ENCODE measurements at places on chromosomes 11 and 22.
A peak's percentile ranks its signal among the peaks of the same experiment; 100 is the strongest.

- no peak for DNase-seq
These were observed 14.6 kb downstream of the GLB1L2 start for GRCh38 chr11:134346101-134346975.

DNA sequence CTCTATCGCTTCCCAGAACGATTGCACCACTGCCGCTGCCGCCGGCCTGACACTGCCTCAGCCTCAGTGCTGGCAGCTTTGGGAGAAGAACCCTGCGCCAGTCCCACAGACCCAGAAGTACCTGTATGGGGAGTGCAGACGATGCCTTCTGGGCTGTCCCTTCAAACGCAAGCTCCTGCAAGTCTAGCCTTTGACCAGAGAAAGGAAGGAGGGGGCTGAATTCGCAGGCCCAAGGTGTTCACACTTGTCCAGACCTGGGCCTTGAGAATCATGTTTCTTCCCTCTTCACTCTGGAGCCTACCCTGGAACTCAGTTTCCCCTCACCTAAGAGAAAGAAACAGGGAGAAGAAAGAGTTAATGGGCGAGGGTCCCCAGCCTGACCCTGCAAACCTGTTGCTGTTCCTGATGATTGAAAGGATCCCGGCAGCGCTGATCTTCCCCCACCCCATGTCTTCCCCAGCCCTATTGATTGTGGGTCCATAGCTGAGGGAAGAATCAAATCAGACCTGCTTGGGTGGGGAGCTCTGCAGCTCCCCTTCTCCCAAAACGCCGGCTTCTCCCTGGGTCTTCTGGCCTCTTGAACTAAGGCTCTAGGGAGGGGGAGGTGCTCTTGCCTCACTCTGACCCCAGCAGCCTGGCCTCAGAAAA lies 786 bp upstream of the MCAM start:
- DNase-seq, result no peak

DNA sequence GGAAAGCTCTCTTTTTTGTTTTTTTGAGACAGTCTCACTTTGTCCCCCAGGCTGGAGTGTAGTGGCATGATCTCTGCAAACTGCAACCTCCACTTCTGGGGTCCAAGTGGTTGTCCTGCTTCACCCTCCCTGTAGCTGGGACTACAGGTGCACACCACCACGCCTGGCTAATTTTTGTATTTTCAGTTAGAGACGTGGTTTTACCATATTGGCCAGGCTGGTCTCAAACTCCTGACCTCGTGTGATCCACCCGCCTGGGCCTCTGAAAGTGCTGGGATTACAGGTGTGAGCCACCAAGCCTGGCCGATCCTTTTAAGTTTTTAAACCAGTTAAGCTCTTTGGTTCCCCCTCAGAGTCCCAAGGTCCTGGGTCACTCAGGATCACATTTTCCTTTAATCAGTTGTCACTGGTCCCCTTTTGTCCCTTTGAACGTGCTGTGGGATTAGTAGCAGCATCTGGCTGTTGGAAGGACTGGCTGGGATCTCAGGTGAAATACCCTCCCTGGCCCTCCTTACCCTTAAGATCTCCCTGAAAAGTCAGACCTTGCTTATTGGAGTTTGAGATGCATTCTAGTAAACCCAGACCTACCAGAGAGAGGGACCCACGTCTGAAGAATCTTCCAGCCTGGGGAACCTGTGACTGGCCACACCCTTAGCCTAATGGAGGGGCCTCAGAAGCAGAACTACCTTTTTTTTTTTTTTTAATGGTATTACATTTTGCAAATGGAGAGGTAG lies 8.1 kb downstream of the MALAT1 start:
- DNase-seq, result no peak

- DNase-seq, result no peak
These were observed 3.1 kb upstream of the MMP8 start for GRCh38 chr11:102727890-102728289.

DNA sequence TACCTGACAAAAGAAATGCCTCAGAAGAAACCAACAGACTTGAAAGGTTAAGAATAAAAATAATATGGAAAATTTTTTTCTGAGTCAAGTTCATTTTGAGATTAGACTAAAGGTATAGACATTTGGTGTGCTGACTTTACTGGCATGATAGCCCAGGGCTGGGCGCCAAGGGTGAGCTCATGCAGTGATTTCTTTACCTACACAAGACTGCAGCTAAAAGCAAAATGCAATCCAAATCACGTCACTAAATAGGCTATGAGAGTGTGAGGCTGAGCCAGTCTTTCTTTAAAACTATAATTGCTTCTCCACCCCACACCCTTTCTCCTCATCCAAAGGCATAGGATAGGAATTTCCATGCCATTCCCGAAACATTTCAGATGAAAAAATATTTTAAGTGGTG lies 196.5 kb downstream of the FAM76B start:
- DNase-seq, result no peak

DNA sequence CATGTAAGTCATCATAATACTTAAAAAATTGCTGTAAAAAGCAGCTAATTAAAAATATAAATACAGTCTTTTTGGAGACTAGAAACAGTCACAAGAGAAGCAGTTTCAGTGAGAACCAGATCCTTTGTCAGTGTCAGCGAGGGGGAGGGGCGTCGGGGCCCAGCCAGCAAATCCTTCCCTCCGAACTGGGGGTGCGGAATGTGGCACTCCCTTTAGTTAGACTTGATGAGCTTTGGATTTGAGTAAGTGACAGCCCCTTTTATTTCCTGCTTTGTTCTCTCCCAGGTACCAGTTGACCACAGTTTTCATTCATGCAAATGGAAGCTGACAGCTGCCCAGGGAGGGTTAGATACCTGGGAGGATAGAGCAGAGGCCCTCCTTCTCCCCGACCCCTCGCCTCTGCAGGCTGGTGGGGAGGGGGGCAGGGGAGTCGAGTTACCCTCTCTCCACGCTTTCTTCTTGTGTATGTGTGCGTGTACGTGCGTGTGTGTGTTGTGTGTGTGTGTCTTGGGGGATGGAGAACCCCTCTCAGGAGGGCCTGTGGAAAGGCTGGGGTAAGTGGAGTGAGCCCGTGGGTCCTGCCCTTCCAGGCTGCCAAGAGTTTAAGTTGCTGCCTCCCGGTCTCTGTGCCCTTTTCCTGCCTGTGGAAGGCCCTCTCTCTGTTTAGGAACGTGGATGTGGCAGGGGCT lies 38.3 kb downstream of the PTPRJ start:
- DNase-seq, result no peak

DNA sequence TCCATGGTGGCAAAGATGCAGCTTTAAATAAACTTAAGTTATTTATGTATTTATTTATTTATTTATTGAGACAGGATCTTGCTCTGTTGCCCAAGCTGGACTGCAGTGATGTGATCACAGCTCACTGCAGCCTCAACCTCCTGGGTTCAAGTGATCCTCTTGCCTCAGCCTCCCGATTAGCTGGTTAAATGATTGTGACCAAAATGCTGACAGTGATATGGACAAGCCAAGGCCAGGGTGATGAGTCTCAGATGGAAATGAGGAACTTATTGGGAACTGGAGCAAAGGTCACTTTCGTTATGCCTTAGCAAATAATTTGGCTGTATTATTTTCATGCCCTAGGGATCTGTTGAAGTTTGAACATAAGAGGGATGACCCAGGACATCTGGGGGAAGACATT lies 9.3 kb upstream of the LRP5 start:
- no peak for DNase-seq

GRCh38 chr11:33741806-33742205 lies 5.6 kb upstream of the CD59 start:
- no peak for DNase-seq

GRCh38 chr11:62068730-62069129 lies 55.1 kb upstream of the INCENP start:
- no peak for DNase-seq

- no peak for DNase-seq
These were observed 539 bp downstream of the SDHD start for GRCh38 chr11:112087212-112087611.

DNA sequence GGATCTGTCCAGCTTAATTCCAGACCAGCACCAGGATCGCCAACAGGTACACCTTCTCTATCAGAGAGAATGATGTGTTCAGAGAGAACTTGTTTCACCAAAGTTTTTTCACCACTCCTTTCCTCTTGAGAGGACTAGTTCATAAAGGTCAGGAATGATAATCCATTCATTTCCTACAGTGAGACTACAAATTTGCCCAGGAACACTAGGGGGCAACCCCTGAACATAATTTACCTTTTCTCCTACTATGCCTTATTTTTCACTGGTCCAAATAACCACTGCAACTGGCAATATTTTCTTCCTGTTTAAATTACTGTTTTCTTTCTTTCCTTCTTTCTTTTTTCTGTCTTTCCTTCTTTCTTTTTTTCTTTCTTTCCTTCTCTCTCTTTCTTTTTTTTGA lies 22.5 kb downstream of the CAVIN3 start:
- no peak for DNase-seq

GRCh38 chr11:68004551-68005335 lies 846 bp upstream of the UNC93B1 start:
- no peak for DNase-seq

DNA sequence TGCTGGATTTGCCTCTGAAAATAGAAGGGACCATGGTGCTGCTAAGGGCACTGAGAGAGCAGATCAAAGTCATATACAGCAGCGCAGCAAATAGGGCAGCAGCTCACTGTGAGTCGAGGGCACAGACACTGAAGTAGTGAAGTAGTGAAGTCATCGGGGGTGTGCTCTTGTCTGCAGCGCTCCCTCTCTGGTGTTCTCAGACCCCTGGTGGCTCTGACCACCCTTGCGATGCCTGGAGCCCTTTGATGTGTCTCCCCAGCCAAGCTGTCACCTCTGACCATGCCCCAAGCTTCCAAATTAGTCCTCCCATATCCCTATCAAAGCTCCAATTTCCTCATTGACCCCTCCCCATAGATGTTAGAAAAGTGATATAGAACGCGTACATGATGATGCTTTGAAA lies 27.7 kb upstream of the EIF3M start:
- DNase-seq, result no peak

GRCh38 chr11:113531575-113532451 lies 56.6 kb upstream of the DRD2 start:
- no peak for DNase-seq

DNA sequence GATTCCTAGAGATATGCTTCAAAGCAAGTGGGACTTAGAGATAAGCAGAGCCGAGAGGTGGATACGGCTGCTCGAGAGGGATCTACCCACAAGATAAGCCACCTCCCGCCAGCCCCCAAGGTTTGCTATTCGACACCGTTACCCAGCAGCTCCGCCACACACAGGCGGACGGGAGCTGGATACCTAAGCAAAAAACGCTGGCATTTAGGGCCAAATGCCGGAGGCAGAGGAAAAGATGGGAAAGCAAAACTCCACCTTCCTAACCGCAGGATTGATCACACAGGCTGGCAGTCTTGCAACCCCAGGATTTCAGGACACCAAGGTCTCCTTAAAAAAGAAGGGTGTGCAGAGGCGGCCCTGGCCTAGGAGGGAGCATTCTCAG lies 709 bp downstream of the FTH1 start:
- no peak for DNase-seq

GRCh38 chr11:70672991-70673653 lies 274.8 kb downstream of the CTTN start:
- no peak for DNase-seq

DNA sequence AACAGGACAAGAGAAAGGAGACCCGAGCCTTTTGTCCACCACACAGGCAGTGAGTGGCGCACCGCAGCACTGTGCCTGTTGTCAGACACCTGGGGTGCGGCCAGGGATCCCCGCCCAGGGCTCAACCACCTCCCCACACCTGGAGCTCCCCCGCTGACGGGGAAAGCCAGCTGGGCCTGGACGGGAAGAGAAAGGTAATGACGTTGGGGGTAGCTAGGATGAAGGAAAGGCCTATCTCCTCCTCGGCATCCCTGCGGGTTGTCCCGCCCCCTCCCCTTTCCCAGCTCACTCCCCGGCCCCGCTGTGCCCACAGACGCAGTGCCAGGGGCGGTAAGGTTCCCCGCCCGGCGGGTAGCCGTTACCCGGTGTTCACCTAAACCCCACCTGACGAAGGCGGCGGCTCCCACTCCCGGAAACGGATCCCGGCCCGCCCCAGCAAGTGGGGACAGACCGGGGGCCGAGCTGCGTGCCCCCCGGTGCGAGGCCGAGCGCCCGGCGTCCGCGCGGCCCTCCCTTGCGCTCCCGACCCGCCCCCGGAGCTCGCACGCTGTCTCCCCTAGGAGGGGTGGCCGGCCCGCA lies 495 bp downstream of the HYOU1 start:
- peak; percentile 52 for DNase-seq

DNA sequence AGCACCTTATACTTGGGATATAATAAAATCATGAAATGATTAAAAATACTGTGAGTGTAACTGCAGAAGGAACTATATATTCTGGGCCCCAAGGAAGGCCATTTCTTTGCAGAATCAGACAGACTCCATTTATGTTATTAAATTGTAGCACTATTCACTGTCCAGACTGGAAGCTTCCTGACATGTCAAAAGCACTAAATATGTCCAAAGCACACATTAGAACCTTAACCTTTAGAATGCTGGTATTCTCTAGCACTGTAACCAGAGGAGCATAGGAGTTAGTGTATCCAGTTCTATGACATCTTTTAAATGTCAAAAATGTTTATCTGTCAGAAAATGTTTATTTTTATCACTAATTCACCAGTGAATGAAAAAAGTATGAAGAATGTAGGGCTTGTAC lies 246.9 kb downstream of the CADM1 start:
- DNase-seq, result no peak

DNA sequence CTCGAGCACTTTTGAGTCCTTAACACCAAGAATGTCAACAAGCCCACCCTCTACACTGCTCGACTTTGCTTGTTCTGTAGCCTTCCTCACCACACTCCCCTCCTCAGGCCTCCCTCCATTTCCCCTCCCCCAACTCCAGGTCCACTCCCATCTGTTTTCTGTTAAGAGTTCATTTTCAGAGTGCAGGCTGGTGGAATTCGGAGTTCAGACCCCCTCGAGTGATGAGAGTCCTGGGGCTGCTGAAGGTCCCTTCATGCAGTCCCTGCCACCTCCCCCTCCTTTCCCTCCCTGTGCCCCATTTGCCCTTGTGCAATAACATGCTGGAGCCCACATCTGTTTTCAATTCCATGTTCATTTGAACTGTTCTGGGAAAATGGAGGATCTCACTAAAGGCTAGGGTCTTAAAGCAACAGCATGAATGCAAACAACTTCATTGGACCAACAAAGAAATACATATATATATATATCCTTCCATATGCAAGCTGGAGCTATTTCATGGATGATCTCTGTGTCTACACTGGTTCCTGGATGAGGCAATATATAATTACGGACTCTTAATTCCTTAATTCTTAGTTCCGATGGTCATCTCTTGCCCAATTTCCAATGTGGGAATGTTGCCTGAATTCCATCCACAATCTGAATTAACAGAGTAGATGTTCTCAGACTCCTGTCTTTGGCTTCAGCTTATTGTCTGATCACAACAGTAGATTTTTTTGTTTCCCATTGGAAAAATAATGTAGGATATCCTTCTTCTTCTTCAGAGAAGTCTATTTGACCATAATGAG lies 340.4 kb downstream of the ETS1 start:
- no peak for DNase-seq

Measured in GM12892 (cell line).